ENCODE measurements at places on chromosomes 2 and 18.
A peak's percentile ranks its signal among the peaks of the same experiment; 100 is the strongest.

DNA sequence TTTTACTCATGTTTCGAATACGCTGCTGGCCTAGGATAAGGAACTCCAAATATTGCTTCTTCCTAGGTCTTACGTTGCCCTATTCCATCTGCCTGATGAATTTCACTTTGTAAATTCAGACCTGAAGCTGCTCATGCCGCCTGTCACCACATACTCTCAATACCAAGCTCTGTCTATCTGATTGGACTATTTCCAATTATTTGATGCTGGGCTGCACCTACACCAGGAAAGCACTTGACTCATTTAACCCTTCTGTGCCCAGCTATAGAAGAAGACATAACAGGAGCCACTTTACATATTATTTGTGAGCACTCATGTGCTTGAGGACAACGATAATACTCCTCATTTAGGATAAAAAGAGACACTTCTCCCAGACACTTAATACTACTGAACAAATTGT, 1293.9 kb upstream of the LRRTM1 start:
- H3K36me3 ChIP-seq, result no peaks in the 10 kb centered on the region
- no peak for DNase-seq
- H3K4me3 ChIP-seq, result no peak overlapping the region
- H3K4me1 ChIP-seq, result no peaks in the 10 kb centered on the region
- H3K27me3 ChIP-seq, result no peaks in the 10 kb centered on the region
- no peak overlapping the region for H3K27ac ChIP-seq

DNA sequence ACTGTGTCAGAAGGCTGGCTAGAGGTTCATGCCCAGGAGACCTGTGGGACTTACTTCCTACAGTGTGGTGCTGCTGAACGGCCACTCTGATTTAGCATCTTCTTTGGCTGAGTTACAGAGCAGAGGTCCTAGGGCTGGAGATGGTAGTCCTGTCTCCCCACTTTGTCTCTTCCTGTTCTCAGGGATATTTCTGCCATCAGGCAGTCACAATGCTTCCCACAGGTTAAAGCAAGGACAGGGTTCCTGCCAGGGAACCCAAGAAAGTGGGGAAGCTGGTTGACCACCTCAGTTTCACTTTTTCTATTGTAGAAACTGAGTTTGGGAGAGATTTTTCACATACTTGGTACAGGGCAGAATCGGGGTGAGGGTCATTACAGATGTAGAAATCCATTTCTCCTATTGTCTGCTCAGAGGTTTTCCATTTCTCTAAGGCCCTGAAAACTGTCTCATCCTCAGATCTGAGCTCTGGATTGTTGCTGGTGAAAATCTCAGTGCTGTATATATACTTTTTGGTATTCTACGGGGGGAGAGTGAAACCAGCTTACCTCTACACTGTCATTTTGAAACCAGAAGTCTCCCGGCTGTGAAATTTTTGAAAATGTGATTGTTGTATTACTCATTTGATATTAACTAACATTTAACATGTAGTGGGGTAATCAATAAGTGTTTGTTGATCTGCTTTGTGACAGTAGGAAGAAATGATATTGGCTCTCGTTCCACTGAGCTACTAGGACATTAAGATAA, 37.0 kb upstream of the MEP1B start:
- H3K4me3 ChIP-seq, result no peak overlapping the region
- no peak for DNase-seq
- H3K27me3 ChIP-seq, result no peaks in the 10 kb centered on the region
- H3K4me1 ChIP-seq, result no peaks in the 10 kb centered on the region
- H3K36me3 ChIP-seq, result no peaks in the 10 kb centered on the region

- DNase-seq, result peak; percentile 8
- H3K27me3 ChIP-seq, result no peaks in the 10 kb centered on the region
- H3K36me3 ChIP-seq, result peaks cover 3% of the 10 kb centered on the region
- no peak overlapping the region for H3K27ac ChIP-seq
- peaks cover 7% of the 10 kb centered on the region for H3K4me1 ChIP-seq
Measured at GRCh38 chr18:51053814-51054213, 23.8 kb downstream of the SMAD4 start.

GRCh38 chr2:145323512-145323911, 803.6 kb upstream of the ZEB2 start:
- H3K4me1 ChIP-seq, result no peaks in the 10 kb centered on the region
- H3K27ac ChIP-seq, result no peak overlapping the region
- H3K4me3 ChIP-seq, result no peak overlapping the region
- DNase-seq, result no peak

DNA sequence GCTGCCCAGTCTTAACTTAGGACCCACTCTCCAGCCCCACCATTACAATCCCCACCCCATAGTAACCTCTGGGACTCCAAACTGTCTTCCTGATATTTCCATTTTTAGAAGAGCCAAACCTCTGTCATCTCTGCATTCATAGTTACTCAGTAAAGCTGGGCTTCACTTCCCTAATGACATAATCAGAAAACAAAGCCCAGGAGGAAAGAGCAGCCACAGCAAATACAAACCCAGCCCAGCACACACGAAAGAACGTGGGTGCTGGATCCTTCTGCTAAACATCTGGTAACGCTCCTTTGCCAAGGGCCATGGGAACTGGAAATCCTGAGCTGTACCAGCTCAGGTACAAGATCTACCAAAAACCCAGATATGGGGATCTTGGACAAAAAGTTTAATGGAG, 36.8 kb upstream of the RIOK3 start:
- no peak overlapping the region for H3K27ac ChIP-seq
- no peaks in the 10 kb centered on the region for H3K36me3 ChIP-seq
- no peak for DNase-seq
- peaks cover 5% of the 10 kb centered on the region for H3K4me1 ChIP-seq

- no peak overlapping the region for H3K27ac ChIP-seq
- H3K4me1 ChIP-seq, result peaks cover 38% of the 10 kb centered on the region
- H3K36me3 ChIP-seq, result no peaks in the 10 kb centered on the region
- H3K4me3 ChIP-seq, result no peak overlapping the region
Measured at GRCh38 chr2:28620801-28621171, 124.9 kb downstream of the PLB1 start.

DNA sequence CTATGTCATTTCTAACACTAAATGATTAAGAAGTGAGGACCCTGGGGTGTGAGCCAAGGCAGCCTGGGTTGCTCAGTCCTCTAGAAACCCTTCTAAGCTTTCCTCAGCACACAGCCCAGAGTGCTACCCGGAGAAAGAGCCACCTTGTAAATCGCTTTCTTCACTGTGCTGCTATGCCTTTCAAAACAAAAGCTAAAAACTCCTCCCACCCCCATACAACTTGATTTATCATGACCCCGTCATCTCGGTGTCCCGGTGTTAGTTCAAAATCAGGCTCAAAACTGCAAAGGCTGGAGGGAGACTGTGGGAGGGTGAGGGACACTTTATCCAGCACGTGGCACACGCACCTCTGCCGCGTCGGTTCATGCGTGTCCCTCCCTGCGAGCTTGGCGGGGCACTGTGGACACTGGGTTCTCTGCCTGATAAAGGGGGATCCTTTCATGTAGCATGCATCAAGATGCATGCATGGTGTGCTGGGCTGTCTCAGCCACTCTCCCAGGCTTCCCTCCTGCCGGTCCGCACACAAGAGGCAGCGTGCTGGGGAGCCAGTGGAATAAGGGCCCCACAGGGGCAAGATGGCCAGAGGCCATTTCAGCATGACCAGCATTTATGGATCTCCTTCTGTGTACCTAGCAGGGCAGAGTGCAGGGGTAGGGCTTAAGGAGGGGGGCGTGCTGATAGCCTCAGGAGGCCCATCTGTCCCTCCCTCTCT, 170.4 kb downstream of the SMAD7 start:
- no peaks in the 10 kb centered on the region for H3K27me3 ChIP-seq
- H3K4me1 ChIP-seq, result peaks cover 46% of the 10 kb centered on the region
- no peak for DNase-seq
- H3K4me3 ChIP-seq, result no peak overlapping the region

DNA sequence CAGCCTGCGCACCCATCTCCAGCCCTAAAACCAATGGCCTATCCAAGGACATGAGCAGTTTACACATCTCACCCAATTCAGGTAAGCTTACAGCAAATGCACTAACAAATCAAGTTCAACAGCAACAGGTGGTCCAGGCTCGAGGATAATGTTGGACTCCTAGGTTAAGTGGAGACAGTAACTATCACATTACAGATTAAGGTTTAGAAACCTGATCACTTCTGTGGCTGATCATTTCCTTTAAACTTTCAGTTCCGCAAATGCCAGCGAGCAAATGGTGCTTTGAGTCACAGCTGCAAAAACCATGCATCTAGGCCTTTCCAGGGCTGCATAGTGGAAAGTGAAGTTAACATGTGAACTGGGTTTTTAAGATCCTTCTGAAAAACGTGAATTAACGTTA, 259.4 kb downstream of the GBX2 start:
- no peak for DNase-seq
- H3K27me3 ChIP-seq, result no peaks in the 10 kb centered on the region
- H3K4me1 ChIP-seq, result no peaks in the 10 kb centered on the region

DNA sequence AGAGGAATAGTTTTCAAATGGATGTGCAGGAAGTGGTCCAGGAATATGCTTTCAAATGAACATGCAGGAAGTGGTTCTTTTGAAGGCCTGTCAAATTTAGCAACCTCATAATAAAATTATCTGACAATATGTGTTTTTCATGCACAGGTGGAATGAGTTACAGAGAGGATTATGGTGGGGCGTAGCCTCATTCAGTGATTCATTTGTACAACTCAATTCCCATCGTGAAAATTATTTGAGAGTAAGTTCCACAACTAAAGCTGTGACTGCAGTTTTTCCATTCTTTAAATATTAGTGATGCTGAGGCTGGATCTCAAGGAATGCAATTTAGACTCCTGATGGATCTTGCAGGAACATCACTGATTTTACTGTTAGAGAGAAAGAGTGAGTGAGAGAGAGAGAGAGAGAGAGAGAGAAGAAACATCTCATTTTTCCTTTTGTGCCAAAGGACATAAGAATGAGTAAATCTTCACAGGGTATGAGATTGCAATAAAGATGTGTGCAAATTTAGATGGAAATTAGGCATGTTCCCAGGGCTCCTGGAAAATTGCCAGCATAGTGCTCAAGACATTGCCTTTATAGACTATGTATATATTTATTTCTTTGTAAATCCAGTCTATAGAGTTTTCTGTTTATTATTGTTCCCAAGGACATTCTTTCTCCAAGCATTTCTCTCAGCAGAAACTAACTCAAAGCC, 394.9 kb upstream of the ZEB2 start:
- DNase-seq, result no peak
- H3K4me1 ChIP-seq, result no peaks in the 10 kb centered on the region
- no peaks in the 10 kb centered on the region for H3K36me3 ChIP-seq
- no peaks in the 10 kb centered on the region for H3K27me3 ChIP-seq
- H3K4me3 ChIP-seq, result no peak overlapping the region
- no peak overlapping the region for H3K27ac ChIP-seq

DNA sequence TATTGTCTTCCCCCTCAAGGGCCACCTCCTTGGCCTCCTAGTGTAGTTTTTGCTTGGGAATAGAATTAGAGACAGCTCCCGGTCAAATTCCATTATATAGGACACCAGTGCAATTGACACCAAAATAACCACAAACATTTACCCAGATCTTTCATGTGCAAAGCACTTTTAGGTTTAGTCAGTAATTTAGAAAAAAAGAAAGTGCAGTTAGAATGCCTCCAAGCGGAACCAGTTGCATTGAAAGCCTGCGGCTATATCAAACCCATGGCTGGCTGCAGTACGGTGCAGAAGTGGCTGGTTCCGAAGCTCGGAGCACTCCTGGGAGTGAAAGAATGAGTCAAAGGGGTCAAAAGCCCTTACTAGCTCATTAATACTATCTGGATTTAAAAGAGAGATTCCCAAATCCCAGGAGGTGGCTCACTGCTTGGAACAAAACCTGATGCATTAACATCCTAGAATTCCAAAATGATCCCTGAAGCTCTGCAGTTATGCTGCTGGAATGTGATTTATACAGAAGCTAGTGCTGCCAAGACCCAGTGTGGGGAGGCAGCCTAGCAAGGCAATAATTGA, 432.2 kb upstream of the KLHL29 start:
- no peak overlapping the region for H3K4me3 ChIP-seq
- H3K36me3 ChIP-seq, result no peaks in the 10 kb centered on the region
- no peaks in the 10 kb centered on the region for H3K4me1 ChIP-seq
- no peaks in the 10 kb centered on the region for H3K27me3 ChIP-seq
- no peak overlapping the region for H3K27ac ChIP-seq
- no peak for DNase-seq

DNA sequence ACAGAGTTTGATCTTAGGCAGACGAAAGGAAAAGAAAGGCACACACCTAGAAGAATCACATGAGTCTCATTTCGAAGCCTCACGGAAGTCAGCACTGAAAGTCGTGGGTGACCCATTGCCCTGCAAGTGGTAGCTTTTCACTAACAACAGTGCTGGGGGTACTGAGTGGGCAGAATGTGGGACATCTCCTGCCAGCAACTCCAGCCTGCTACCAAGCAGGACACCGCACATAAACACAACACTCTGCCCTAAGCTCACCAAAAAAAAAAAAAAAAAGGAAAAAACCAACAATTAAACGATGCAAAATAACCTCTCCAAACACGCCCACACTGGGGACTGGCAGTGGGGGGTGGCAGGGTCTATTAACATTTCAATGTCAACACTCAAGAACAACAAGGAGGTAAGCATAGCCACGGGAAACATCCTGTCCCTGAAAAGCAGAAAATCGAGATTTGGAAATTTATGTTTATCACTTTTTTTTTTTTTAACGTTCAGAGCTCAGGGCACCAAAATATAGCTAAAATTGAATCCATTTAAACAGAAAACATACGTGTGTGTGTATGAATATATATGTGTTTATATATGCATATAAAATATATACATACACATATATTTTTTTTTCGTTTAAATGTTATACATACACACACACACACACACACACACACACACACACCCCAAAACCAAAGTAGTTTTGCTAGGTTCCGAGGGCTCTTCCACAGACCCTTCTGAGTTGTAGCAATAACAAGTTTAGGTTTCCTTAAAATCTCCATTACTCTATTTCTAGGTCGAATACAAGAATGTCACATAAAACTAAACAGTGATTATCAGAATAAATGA, 2.2 kb downstream of the INO80D start:
- H3K4me3 ChIP-seq, result peak overlapping the region; percentile 77
- H3K27ac ChIP-seq, result peak overlapping the region; percentile 97
- H3K36me3 ChIP-seq, result no peaks in the 10 kb centered on the region

- no peak overlapping the region for H3K27ac ChIP-seq
- H3K36me3 ChIP-seq, result no peaks in the 10 kb centered on the region
- H3K4me3 ChIP-seq, result no peak overlapping the region
- no peak for DNase-seq
Measured at GRCh38 chr2:133654949-133655348, 86.7 kb upstream of the NCKAP5 start.

DNA sequence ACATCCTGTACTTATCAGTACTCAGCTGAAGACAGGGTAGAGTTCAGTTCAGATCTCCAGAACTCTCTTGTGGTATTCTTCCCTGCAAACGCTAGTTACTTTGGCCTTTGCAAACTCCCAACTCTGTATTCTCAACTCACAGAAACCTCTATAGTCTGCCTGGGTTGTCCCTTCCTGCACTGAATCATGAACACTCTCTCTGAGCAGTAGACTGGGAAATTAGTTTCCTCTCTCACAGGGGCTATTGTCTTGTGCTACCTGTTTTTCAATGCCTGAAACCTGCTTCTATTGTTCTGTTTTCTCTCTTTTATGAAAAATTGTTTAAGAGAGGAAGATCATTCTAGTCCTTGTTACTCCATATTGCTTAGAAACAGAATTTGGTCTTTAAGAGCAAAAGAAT, 134.7 kb downstream of the VIT start:
- no peak overlapping the region for H3K27ac ChIP-seq
- H3K4me1 ChIP-seq, result no peaks in the 10 kb centered on the region
- no peak for DNase-seq
- H3K27me3 ChIP-seq, result no peaks in the 10 kb centered on the region
- H3K4me3 ChIP-seq, result no peak overlapping the region

Measured in B cell (primary cell).